ENCODE measurements at places on chromosomes 5 and 9.

GRCh38 chr9:114272739-114273431, 50.0 kb upstream of the ORM1 start:
- no peak for DNase-seq

GRCh38 chr5:15008921-15009320, 137.3 kb upstream of the ANKH start:
- DNase-seq, result no peak

GRCh38 chr5:122500245-122501088, 188.4 kb downstream of the SNCAIP start:
- DNase-seq, result no peak

- DNase-seq, result no peak
Measured at GRCh38 chr5:58117542-58117941, 342.3 kb downstream of the PLK2 start.

- DNase-seq, result no peak
Measured at GRCh38 chr5:123673107-123673506, 161.1 kb downstream of the CSNK1G3 start.

GRCh38 chr5:163912046-163912445, 406.6 kb downstream of the MAT2B start:
- DNase-seq, result no peak

DNA sequence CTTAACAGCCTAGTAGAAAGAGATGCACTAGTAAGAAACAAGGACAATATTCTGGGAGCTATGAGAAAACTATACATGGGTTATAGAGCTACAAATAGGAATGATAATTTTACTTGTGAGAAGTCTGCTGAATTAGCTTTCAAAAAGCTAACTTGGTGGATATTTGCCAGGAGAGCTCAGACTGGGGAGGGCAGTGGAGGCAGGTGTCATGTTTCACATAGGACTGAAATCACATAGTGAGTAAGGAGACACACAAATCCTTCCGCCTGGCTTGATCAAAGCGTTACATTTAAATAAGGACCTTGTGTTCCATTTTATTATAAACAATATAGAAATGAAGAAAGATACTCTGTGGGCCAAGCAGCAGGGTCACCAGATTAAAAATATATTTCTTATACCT, 235.0 kb downstream of the ISL1 start:
- DNase-seq, result no peak

GRCh38 chr5:65043843-65044359, 275.2 kb downstream of the CWC27 start:
- DNase-seq, result no peak

GRCh38 chr9:134516464-134516863, 125.1 kb upstream of the COL5A1 start:
- DNase-seq, result no peak
